PC-3 (cell line): ENCODE measurements at places on chromosomes 3 and 15. TPM values are rescaled to one million over a fixed set of nuclear protein-coding genes. Genes with fewer than 3 reads are reported as not detected.

Gene TUSC7
- total RNA-seq = not detected in 2 replicates

Gene TRH
- total RNA-seq = not detected in 2 replicates

Gene ZPLD1
- total RNA-seq = 0.15 TPM in 1 of 2 replicates, not detected in the other

Gene XPC
- total RNA-seq = 24.3 and 26.1 TPM in 2 replicates

Gene MELTF
- 40.6 and 46.8 TPM in 2 replicates for total RNA-seq

Gene HCN4
- total RNA-seq = not detected in 2 replicates

Gene KPNA1
- total RNA-seq = 64.3 and 76.7 TPM in 2 replicates

Gene DTWD1
- total RNA-seq = 9.1 and 10.9 TPM in 2 replicates

Gene SCG5
- 1.3 and 1.6 TPM in 2 replicates for total RNA-seq

Gene POPDC2
- 0.62 and 0.98 TPM in 2 replicates for total RNA-seq

Gene CRABP1
- not detected in 2 replicates for total RNA-seq

Gene SCN5A
- 0.06 TPM in 1 of 2 replicates, not detected in the other for total RNA-seq

Gene MYL3
- not detected in 2 replicates for total RNA-seq

Gene UCN2
- 0.81 and 0.91 TPM in 2 replicates for total RNA-seq

Gene AADAC
- 0.18 TPM in 1 of 2 replicates, not detected in the other for total RNA-seq

Gene CD86
- 0.07 TPM in 1 of 2 replicates, not detected in the other for total RNA-seq

- no peak for DNase-seq
These were observed 6.7 kb upstream of the USP13 start for GRCh38 chr3:179646177-179646576.

DNA sequence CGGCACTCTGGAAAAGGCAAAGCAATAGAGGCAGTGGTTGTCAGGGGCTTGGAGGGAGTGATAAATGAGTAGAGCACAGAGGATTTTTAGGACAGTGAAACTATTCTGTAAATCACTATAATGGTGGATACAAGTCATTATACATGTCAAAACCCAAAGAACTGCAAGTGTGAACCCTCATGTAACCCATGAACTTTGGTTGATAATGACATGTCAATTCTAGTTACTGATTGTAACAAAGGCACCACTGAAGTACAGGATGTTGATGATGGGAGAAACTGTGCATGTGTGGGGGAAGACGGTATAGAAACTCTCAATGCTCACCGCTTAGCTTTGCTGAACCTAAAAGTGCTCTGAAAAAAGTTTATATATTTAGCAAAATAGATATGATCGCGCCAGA is 36.0 kb downstream of the BTLA start:
- no peak for DNase-seq

GRCh38 chr3:153906366-153906765 is 214.8 kb upstream of the ARHGEF26 start:
- DNase-seq = no peak

GRCh38 chr15:92366381-92366780 is 27.3 kb upstream of the ST8SIA2 start:
- DNase-seq = no peak

DNA sequence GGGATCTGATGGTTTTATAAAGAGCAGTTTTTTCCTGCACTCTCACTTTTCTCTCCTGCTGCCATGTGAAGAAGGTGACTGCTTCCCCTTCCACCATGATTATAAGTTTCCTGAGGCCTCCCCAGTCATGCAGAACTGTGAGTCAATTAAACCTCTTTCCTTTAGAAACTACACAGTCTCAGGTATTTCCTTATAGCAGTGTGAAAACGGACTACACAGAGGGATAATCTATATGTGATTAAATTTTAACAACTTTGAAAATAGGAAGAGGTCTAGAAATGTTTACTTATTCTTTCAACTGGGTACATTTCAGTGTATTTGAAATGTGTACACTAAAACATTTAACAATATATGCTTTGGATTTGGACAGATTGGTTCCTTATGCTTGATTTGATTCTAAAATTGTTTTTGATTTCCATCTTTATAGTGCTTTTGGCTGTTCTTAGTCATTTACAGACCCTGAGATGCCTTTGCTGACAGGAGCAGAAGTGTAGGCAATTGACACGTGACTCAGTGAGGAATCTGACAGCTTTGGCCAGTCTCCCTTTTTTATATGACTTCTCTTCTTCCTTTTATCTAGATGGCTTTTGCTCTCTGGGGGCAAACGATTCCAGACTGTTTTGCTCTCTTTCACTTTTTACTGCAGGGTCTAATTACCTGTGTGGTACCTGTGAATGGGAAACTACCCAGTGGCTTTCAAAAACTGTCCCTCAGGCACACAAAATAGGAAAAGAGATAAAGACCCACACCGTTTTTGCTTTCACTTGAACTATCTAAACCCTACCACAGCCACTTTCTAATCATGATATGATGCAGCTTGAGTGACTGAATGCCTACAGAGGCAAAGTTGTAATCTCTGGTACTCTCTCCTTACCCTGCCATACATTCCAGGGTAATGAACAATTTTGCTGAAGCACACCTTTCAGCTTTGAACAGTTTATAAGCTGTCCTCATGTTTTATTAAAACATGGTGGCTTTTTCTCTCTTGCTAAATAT is 422.6 kb downstream of the ROBO1 start:
- no peak for DNase-seq

DNA sequence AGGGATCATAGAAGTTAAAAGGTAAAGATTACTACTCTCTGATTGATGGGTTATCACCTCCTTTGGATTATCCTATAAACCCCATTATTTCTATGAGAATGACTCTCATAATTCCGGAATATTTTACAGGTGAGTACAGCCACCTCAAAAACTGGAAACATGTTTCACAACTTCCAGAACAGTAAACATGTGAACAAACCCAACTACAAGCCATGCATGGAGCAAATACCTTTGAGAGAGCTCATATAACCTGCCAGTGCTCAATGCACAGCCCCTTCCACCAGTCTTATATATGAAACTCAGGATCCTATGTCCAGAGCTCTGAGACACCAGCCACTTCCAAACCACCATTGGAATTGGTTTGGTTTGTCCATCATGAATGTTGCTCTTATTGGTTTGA is 208.0 kb downstream of the MECOM start:
- DNase-seq = peak; percentile 32

- DNase-seq = no peak
These were observed 214.5 kb upstream of the ROPN1 start for GRCh38 chr3:124206225-124207055.

DNA sequence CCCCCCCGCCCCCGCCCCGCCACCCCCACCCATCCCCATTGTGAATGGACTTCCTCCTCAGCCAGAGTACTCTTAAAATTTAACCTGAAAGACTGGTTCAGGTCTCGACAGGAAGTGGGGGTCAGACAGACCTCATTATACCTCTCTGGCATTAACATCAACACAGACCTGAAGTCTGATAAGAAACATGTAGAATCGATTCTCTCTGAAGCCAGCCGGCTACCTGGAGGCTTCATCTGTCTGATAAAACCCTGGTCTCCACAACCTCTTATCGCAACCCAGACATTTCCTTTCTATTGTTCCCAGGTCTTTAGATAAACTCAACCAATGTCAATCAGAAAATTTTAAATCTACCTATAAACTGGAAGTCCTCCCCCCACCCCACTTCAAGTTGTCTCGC is 42.6 kb downstream of the SLCO2A1 start:
- no peak for DNase-seq

GRCh38 chr3:117532268-117532667 is 822.7 kb downstream of the TUSC7 start:
- no peak for DNase-seq

DNA sequence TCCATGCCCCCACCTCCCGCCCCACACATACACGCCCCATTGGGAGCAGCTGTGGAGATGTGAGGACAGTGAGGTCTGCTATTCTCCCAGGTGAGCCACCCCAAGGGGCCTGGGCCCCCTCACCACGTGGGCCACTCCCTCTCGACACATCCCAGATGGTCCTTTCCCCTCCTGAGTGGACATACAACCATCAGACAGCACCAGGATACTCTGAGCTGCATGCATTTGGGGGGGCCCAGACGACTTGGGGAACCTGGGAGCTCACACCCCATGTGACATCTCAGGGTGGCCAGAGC is 17.5 kb downstream of the FBLN2 start:
- DNase-seq = no peak

- no peak for DNase-seq
These were observed 113.1 kb downstream of the ATG7 start for GRCh38 chr3:11385326-11385725.

GRCh38 chr3:108182339-108182738 is 39.9 kb downstream of the IFT57 start:
- DNase-seq = no peak

DNA sequence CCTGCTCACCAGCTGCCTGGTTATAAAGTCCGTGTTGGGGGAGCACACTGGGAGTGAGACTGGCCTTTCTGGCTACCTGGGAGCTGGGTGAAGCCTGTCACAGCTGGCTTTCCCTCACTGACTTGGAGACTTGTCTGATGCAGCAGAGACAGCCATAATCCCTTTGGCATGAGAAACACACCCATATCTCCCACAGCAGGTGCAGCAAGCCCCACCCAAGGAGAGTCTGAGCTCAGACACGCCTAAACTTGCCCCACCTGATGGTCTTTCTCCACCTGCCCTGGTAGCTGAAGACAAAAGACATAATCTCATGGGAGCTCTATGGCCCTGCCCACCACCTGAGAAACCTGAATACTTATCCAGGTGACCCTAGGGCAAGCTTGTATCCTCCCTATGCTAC is 54.8 kb downstream of the NMD3 start:
- peak; percentile 16 for DNase-seq

DNA sequence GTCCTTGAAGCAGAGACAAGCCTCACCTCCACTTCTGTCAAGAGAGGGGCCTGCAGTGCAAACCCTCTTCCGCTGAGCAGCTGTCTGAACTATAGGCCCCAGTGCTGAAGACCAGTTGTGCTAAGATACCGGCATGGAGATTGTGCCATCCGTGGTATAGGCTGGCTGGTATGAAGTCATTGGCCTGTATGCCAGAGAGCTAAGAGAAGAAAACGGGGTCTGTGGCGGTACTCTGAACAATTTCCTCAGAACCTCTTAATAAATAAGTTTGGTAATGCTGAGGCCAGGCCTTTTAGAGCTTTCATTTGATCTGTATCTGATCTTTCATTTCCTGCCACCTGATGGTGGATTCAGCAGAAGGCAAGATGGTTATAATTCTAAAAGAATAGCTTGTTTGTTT is 123.0 kb downstream of the LRIG1 start:
- DNase-seq = no peak

- peak; percentile 66 for DNase-seq
These were observed 141.4 kb upstream of the MRPS22 start for GRCh38 chr3:139202226-139202958.

DNA sequence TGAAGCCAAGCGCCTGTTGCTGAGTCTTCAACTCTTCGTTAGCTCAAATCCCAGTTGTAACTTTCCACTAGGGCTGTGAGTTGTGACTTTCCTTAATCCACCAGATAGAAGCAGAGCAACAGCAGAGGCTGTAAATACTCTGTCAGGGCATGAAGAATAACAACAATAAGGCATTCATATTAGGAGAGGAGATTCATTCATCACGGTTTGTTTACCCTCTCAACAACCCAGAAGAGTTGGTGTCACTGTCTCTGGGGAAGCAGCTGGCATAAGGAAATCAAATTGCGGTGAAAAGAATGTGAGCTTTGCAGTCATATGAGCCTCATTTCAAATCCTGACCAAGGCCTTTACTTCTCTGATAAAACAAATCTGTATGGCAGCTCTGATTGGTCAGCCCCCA is 184.8 kb downstream of the SHQ1 start:
- peak; percentile 39 for DNase-seq

DNA sequence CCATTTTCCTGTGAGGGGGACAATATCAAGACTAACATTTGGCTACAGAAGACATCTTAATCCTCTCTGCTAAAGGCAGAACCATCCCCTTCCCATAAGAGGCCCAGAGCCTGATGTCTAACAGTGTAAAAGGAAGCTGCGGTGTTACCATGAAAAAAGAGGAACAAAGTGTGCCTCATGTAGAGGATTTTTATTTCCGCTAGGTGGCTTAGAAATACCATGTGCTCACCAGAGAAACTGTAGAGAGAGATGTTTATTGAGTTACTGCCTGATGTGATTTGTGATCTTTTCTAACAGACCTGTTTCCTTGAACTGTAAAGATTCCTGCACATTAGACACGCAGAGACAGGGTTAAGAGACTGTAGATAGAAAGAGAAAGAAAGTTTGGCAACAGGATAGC is 22.0 kb downstream of the OR5H15 start:
- DNase-seq = peak; percentile 56

GRCh38 chr3:156693166-156693565 is 18.8 kb downstream of the TIPARP start:
- peak; percentile 62 for DNase-seq

DNA sequence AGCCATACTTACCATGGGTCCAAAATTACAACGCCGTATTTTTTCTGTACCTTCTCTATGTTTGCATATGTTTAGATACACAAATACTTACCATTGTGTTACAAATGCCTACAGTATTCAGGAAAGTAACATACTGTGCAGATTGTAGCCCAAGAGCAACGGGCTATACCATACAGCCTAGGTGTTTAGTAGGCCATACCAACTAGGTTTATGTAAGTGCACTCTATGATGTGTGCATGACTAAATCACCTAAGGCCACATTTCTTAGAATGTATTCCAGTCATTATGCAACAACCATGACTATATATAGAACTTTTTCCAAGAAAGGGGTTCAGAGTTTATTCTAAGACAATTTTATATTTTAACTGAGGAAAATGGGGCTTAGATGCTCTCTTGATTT is 411.7 kb downstream of the MAGI1 start:
- DNase-seq = no peak
